ENCODE measurements at places on chromosomes 6 and 20.
A peak's percentile ranks its signal among the peaks of the same experiment; 100 is the strongest.

DNA sequence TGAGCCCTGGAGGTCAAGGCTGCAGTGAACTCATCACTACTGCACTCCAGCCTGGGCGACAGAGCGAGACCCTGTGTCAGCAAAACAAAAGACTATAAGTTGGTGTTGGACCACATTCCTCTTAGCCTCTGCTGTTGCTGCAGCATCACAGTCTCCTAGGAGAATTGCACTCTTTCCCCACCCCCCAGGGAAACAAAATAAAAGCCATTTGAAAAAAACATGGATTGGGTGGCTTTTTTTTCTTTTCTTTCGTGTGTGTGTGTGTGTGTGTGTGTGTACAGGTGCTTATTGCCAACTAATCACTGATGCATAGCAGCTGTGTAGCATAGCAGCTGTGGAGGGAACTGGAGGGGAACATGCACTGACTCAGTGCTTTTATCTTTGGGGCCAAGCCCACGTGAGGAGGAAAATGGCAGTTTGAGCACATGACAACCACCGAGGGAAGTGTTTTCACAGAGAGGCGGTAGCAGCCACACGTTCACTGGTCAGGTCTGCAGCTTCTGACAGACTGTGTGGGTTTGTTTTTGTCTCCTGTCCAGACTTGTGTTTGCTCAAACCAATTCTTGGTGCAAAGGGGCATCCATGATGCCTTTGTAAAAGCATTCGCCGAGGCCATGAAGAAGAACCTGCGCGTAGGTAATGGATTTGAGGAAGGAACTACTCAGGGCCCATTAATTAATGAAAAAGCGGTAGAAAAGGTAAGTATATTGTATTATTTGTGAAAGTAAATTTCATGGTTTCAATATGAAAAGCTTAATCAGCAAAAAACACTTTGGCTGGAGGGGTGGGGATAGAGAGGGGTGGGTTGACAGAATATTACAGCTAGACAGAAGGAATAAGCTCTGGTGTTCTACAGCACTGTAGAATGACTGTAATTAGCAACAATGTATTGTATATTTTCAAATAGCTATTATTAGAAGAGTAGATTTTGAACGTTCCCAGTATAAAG, 27.7 kb downstream of the ALDH5A1 start:
- no peak for DNase-seq

GRCh38 chr6:68639211-68639610, 4.1 kb downstream of the ADGRB3 start:
- no peak for DNase-seq

GRCh38 chr6:128918886-128919285, 35.9 kb downstream of the LAMA2 start:
- DNase-seq, result no peak

GRCh38 chr6:32126880-32127279, 1.2 kb downstream of the ATF6B start:
- no peak for DNase-seq

DNA sequence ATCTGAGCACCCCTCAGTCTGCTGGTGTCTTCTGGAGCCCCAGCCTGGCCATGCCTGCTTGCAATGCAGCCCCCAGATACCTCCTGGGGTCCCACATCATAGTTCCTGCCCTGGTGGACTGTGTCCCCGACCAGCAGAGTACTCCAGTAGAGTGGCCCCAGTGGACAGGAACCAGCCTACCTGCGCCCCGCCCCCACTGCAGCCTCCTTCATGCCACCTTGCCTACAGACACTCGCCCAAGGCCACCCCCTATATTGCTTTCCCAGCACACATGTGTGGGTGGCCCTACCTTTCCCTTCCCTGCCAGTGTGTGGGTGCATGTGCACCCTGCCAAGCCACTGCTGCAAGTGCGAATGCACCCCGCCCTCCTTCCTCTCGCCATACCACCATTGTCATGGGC, 204.0 kb downstream of the EDN1 start:
- DNase-seq, result no peak

- no peak for DNase-seq
Observed at GRCh38 chr6:41182069-41183034, 18.6 kb downstream of the TREML2 start.

DNA sequence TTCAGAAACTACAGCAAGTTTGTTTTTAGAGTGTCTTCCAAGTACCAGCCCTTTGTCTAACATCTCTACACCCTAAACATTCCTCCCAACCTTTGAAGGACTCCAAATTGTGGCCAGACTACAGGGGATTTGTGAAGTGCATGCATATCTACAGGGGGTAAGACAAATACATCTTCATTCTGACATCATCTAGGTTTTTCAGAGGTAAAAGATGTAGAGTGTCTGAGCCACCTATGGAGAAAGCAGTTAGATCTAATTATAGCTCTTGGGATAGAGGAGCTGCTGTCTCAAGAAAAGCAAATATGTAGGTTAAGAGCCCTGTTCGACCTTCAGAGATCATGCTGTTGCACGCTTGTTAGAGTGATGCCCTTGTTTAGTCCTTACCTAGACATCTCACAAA, 617.7 kb upstream of the AGPAT4 start:
- DNase-seq, result no peak

DNA sequence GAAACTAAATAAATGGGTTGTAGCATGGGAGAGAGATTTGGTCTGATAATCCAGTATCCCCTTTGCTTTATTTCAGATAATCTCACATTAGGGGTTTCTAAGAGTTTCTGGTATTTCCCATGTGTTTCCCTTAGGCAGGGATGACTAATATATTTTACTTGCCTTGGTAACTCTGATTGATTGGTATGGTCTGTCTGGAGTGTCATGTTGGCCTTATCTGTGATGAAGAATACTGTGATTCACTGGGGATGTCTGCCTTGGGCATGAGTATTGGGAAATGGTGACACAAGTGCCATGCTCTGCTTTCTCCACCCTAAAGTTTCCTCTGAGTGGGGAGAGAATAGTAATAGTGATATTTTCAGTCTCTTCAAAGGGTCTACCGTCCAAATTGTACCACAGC, 10.1 kb downstream of the SLC22A2 start:
- no peak for DNase-seq

DNA sequence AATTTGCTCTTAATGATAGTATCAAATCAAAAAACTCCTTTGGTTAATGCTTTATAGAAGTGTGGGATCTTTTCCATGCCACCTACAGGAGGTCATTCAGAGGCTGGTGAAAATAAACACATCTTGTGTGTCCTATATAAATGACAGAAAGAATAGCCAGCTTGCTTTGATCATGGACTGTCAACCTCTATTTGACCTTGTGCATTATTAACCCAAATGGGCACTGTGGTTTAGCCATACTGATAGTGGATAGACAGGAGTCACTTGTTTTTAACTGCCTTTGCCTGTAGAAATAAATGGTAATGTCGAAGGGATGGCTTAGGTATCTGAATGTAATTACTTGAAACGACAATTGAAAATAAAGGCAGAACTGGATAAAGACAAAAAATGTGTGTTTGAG, 123.8 kb downstream of the CDKAL1 start:
- no peak for DNase-seq

- no peak for DNase-seq
Observed at GRCh38 chr6:6596529-6597328, 8.2 kb downstream of the LY86 start.

DNA sequence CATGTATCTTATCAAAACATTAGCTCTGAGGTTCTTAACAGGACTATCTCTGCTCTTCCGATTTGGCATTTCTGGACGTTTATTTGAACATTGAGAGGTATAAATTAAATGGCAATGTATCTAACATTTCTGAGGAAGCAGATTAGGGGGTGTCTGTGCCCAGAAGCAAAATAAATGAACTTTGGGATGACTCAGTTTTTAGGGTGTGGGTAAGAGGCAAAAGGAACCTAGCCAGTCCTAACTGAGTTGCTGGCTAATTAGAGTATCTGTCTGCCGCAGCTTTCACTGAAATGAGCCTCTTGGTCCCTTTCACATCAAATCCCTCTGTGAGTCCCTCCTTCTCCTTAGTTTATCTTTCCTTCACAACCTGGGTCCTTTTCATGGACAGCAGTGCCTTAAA, 1.1 kb downstream of the RNF144B start:
- no peak for DNase-seq

DNA sequence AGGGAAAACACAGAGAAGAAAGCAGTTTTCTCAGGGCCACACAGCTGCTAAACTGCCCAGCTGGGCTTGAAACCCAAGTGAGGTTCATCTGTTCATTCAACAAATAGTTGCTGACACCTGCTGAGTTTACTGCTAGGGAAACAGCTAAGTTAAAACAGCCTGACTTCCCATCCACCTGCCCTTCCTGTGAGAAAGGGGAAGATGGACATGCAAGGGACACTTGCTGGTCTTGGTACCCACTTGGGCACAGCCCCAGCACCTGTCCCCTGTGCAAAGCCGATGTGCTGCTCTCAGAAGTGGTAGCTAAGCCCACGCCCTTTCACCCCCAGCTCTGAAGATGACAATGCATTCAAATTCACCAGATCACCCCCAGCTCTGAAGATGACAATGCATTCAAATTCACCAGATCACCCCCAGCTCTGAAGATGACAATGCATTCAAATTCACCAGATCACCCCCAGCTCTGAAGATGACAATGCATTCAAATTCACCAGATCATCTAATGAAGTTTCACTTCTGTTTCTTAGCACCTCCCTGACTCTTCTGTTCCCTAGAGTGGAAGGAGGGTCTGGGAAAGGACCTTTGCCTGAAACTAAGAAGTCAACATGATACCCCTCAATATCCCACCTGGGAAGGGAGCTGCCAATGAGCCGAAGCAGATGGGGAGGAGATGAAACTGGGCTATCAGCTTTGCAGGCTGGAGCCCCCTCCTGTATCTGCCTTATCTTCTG, 46.0 kb upstream of the TOP1 start:
- no peak for DNase-seq

GRCh38 chr6:147615659-147616456, 107.4 kb downstream of the SAMD5 start:
- no peak for DNase-seq

DNA sequence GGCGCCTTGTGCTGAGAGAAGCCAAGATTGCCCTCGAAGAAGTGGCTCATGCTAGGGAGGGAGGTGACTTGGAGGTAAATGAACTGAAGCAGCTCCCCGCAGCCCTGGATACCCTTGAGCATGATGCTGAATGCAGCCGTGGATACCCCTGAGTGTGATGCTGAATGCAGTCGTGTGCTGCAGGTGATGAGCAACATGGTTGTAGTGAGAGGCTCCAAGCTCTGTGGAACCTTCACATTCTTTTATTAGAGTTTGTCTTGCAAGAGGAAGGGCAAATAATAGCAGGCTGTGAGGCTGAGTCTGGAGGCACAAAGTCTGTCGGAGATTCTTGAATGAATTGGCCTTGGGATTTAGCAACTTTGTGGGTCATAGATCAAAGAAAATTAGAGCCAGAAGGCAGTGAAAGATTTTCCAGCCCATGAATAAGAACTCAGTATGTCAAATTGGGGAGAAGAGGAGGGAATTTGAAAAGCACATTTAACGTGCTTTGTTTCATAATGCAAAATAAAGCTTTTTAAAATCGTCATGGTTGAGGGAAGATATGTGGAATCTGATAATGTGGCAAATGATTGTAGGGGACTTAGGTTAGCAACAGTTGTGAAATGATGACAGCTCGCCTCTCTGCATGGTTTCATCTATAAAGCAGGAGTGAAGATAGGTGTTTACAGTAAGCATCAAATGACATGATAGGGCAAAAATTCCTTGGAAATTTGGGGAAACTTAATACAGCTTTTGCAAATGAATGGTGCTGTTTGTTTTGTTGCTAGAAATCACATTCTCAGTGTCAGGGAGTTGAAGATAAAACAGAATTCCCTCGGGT, 120.1 kb upstream of the TIAM2 start:
- no peak for DNase-seq

- peak; percentile 62 for DNase-seq
Observed at GRCh38 chr6:31267651-31268368, 4.1 kb downstream of the HLA-C start.
